GM23248 (cell line): ENCODE measurements at places on chromosomes 2 and 18. TPM values are rescaled to one million over a fixed set of nuclear protein-coding genes. Genes with fewer than 3 reads are reported as not detected.
A peak's percentile ranks its signal among the peaks of the same experiment; 100 is the strongest.

The MAPRE3 gene
- 5.4 and 7.9 TPM in 2 replicates for total RNA-seq

The SP140L gene
- total RNA-seq: 7.8 and 8.0 TPM in 2 replicates

GRCh38 chr18:36711813-36712444 lies 116.9 kb downstream of the TPGS2 start:
- DNase-seq: peak; percentile 92

GRCh38 chr2:234495251-234496054 lies 1.4 kb downstream of the ARL4C start:
- peak; percentile 45 for DNase-seq

DNA sequence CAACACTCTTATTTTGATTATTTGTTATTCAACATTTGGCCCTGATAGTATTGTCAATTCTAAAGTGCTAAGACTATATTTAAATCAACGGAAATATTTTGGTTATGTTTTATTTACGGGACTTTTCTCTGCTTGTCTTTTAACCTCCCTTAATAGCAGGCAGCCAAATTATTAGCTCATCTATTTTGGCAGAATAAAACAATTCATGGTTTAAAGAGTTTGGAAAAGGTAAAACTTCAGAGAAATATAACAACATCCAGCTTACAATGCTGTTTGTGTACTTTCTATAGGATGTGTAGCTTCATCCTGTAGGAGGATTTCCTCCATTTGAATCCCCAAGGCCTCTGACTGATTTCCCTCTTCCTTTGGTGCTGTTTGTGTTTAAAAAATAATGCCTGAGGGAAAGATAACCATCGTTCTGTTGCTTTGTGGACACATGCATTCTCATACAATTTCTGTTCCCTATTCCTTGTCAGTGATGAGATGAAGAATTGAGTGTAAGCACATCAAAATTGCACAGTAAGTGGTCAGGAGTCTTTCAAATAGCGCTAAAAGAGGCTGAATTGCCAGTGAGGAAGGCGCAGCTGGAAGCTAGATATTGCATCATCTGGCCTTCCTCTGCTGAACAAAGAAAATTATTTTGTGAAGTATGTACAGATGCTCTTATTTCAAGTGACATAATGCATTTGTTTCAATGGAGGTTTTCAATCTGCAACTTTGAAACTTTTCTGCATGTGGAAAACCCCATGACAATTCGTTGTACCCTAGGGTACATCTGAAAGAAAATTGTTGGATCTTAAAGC lies 80.3 kb downstream of the CD28 start:
- peak; percentile 86 for DNase-seq
